ENCODE measurements at places on chromosomes 6 and 20.

GRCh38 chr20:14445310-14445709 lies 107.9 kb upstream of the FLRT3 start:
- no peak for DNase-seq

DNA sequence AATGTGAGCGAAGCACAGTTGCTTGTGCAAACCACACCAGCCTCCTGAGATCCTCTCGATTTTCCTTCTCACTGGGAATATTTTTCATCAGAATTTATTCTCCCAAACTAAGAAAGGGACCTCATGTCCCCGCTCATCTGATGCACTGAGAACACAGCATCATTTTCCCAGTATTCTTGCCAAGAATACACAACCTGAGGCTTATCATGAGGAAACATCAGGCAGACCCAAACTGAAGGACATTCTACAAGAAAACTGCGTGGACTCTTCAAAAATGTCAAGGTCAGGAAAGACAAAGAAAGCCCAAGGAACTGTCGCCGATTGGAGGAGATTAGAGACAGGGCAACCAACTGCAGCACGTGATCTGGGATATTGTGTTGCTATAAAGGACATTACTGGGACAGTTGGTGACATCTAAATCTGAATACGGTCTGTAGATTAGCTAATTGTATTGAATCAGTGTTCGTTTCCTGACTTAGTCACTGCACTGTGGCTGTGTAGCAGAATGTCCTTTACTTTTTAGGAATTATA lies 72.3 kb downstream of the SNX5 start:
- DNase-seq, result no peak

DNA sequence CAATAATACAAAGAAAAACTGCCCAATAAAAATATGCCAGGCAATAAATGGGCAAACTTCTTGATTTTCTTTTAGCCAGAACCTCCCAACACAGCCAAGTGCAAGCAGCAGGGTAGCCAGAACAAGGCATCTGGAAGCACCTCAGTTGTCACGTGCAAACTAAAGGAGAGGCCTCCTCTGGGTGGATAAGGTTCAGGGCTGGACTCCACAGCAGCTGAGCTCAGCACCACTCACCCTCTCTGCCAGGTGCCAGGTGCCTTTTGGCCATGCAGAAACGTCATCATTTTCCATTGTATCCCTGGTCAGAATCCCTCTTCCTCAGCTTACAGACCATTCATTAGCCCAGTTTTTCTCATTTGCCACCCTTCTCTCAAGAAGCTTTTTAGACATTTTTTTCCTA lies 52.7 kb downstream of the SOD2 start:
- DNase-seq, result no peak

DNA sequence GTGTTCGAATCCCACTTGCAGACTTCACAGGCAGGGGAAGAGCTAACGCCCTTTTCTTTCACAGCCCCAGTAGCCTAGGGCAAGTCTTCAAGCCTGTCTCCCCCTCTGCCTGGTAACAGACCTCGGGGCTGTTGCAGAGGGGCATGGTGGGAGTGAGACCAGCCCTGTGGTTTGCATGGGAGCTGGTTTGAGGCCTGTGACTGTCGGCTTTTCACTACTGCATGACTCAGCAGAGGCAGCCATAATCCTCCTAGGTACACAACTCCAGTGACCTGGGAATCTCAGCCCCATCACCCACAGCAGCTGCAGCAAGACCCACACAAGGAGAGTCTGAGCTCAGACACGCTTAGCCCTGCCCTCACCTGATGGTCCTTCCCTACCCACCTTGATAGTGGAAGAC lies 55.3 kb upstream of the POPDC3 start:
- DNase-seq, result no peak

- no peak for DNase-seq
Observed at GRCh38 chr6:67698534-67698933, 936.5 kb upstream of the ADGRB3 start.

GRCh38 chr6:1063671-1064355 lies 248.1 kb upstream of the FOXQ1 start:
- no peak for DNase-seq

GRCh38 chr6:151293688-151294016 lies 53.9 kb downstream of the AKAP12 start:
- DNase-seq, result no peak

DNA sequence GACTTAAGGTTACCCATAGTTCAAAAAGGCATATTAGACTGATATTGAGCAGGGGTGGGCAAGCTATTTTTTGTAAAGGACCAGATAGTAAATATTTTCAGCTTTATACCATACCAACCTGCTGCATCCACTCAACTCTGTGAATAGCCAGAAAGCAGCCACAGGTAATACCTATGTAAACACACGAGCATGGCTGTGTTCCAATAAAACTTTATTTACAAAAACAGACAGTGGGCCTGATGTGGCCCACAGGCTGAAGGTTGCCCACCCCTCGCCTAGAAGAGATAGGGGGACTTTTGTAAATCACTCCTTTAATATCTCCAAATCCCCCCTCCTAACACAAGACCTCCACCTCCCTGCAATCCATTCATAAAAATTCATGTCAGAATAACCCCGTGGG lies 64.4 kb downstream of the PSMG4 start:
- no peak for DNase-seq

GRCh38 chr6:170451762-170452651 lies 101.1 kb downstream of the PSMB1 start:
- no peak for DNase-seq

DNA sequence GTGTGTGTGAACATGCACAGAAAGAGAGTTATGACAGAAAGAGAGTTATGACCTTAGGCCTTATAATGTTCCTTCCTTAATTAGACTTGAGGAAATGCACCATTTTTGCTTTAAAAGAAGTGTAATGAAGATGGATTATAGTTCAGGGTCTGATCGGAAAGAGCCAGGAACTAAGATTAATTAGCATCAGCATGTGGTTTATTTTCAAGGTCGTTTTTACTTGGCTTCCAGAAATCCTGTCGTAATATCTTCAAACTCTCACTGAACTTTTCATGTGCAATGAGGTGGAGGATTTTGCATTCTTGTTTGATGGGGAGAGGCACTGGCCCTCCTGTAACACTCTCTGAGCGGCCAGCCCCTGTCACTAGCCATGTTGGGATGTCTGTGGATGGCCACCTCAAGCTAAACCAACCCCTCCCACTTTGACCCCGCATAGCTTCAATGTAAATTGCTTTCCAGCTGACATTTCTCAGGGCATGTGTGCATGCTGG lies 116.8 kb downstream of the CDC5L start:
- DNase-seq, result no peak

- no peak for DNase-seq
Observed at GRCh38 chr6:170266061-170266825, 24.6 kb downstream of the DLL1 start.

GRCh38 chr6:85389151-85389797 lies 60.6 kb upstream of the NT5E start:
- no peak for DNase-seq

GRCh38 chr6:13355999-13356785 lies 27.9 kb upstream of the TBC1D7 start:
- DNase-seq, result peak; percentile 84

GRCh38 chr6:78605909-78606446 lies 261.4 kb upstream of the IRAK1BP1 start:
- no peak for DNase-seq

DNA sequence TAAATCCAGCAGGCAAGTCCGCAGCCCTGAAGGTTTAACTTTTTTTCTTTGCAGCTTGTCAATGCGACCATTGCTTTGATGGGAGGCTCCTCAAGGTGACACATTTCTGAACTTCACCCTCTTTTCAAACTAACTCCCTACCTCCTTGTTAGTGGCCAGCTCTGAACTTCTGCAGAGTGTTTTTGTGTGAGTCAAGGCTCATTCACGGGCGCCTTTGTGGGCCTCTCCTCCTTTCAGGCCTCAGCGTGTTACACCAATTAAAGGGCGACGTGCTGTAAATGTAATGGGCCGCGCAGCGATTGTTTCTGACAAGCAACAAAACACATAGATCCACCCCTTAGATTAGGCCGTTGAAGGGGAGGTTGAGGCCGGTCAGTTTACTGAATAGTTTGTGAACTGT lies 45.5 kb upstream of the NR2E1 start:
- DNase-seq, result no peak

GRCh38 chr6:111276335-111276734 lies 189.0 kb downstream of the SLC16A10 start:
- no peak for DNase-seq

- no peak for DNase-seq
Observed at GRCh38 chr20:8492173-8492572, 360.1 kb downstream of the PLCB1 start.

- DNase-seq, result no peak
Observed at GRCh38 chr20:58575776-58576602, 60.8 kb upstream of the APCDD1L start.

DNA sequence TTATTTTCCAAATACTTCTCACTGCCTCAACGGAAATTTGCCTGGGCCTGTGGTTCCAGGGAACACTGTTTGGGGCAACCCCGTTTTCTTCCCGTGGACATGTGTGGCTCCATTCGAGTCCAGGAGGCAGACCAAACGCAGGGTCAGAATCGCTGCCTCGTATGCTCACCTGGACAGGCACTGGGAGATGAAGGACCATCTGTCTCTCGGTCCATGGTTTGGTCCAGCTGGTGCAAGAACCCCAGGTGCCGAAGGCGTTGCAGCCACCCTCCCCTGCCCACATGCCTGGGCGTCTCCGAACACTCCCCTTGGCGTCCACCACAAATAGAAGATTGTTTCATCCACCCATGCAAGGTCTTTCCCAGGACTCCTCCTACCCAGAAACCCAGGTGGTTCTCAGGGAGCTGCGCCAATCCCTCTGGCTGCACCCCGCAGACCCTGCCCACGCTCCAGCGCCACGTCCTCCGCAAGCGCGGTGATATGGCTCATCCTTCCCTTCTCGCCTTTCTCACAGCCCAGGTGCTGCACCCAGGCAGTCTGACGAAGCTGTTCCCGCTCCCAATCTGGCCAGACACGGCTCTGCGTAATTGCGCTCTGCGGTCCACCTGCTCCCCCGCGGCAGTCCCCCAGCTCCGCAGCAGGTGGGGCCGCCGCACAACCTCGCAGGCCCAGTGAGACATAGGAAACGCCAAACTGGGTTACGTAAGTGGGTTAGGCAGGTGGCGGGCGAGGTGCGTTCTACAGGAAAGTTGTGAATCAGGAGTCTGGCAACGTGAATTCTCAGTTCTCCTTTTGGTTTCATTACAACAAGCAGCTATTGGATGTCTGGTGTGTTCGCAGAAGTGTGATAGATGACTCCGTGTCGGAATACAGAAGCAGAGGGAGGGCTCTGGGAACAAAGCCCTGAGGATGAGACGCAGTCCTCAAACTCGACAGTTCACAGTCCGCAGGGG lies 146.2 kb upstream of the ECI2 start:
- DNase-seq, result peak; percentile 78

GRCh38 chr6:63705707-63706106 lies 70.1 kb downstream of the PHF3 start:
- DNase-seq, result no peak

DNA sequence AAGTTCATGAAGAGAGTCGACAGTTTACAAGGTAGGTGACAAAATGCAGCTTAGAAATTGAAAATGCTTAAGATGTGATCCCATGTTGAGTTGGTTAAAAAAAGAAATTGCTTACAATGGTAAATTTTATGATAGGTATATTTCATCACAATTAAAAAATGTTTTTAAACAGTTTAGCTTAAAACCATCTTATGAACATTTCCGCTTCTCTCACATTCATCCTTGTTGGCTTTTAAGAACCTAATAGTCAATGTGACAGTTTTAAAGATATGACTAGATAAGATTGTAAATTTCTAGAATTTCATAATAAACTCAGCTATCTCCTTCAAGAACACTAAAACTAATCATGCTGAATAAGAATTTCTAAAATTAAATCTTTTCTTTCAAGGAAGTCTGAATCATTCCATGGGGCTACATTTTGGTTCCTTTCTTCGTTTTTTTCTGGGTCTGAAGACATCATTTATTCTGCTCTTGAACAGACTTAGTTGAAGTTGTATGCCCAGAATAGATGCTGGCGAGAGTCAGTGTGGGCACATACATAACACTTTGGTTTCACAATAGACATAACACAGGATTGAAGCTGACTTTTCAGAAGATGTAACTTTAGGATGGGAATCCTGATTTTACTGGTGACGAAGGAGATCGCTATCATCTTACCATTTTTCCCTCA lies 35.9 kb upstream of the LTV1 start:
- DNase-seq, result no peak

GRCh38 chr6:161354956-161355355 lies 81.1 kb upstream of the AGPAT4 start:
- no peak for DNase-seq

GRCh38 chr6:39225543-39225942 lies 3.7 kb downstream of the KCNK5 start:
- no peak for DNase-seq

DNA sequence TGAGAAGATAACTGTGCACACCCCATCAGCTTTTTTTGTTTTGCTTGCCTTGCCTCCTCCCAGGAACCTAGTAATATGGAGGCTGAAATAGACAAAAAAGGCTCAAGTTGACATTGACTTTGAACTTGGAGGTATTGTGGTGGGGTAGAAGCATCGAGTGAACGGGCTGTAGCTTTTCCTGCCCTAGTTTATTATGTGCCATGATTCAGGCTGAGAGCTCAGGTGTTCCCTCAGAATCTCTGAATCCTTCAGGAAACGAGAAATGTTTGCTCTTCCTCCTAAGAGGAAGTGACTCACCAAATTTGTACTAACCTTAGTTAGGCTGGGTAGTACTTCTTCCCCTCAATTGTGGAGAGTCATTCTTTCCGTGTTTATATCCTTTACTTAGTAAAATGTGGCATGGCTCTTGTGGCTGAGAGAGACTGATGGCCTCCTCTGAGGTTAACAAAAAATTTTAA lies 98.8 kb downstream of the SASH1 start:
- no peak for DNase-seq

- no peak for DNase-seq
Observed at GRCh38 chr6:129679758-129680157, 30.2 kb downstream of the ARHGAP18 start.

GRCh38 chr20:58444746-58445255 lies 55.8 kb downstream of the VAPB start:
- no peak for DNase-seq

DNA sequence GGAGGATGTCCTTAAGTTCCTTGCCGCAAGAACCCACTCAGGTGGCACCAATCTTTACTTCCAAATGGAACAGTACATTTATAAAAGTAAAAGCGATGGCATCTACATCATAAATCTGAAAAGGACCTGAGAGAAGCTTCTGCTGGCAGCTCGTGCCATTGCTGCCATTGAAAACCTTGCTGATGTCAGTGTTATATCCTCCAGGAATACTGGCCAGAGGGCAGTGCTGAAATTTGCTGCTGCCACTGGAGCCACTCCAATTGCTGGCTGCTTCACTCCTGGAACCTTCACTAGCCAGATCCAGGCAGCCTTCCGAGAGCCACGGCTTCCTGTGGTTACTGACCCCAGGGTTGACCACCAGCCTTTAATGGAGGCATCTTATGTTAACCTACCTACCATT lies 191.7 kb downstream of the TRIM27 start:
- DNase-seq, result no peak
